ENCODE measurements at places on chromosomes 3 and 15.

GRCh38 chr3:139555249-139555648 is 15.7 kb upstream of the RBP1 start:
- DNase-seq, result peak; percentile 57

DNA sequence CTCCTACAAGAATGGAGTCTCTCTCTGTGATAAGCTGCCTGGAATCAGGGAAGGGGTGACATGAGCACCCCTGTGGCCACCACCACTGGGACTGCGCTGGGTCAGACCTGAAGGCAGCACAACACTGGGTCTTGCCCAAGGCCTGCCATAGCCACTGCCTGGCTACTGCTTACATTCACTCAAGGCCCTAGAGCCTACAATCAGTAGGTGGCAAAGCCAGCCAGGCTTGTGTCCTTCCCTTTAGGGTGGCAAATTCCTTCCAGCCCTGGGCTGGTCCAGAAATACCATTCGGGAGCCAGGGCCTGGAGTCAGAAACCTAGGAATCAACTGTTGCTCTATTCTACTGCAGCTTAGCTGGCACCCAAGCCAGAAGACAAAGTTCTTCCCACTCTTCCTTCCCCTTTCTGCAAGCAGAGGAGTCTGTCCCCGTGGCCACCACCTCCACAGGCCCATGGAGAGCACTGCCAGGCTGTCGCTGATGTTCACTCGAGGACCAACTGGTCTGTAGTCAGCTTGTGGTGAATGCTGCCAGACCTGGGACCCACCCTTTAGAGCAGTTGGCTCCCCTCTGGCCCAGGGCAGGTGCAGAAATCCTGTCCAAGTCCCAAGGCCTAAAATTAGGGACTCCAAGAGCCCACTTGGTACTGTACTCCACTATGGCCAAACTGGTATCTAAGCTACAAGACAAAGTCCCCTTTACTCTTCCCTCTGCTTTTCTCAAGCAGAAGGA is 307.4 kb downstream of the THSD4 start:
- no peak for DNase-seq

- DNase-seq, result no peak
Measured at GRCh38 chr15:85693277-85693676, 101.4 kb downstream of the KLHL25 start.

GRCh38 chr3:46500656-46501635 is 3.2 kb downstream of the RTP3 start:
- peak; percentile 50 for DNase-seq

DNA sequence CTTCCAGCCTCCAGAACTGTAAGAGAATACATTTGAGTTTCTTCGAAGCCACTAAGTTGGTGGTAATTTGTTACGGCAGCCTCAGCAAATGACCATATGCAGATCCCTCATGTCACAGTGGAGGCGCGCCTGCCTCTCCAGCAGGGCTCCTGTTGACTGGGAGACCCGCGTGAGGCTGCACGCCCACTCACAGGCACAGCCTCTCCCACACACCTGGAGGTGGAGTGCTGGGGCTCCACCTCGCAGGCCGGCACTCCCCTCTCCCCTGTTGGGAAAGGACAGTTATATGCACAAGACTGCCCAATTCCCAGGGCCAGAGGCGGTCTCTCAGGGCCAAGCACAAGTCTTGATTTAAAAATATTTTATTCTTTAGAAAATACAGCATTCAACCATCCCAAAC is 2.8 kb upstream of the TLR9 start:
- DNase-seq, result no peak

DNA sequence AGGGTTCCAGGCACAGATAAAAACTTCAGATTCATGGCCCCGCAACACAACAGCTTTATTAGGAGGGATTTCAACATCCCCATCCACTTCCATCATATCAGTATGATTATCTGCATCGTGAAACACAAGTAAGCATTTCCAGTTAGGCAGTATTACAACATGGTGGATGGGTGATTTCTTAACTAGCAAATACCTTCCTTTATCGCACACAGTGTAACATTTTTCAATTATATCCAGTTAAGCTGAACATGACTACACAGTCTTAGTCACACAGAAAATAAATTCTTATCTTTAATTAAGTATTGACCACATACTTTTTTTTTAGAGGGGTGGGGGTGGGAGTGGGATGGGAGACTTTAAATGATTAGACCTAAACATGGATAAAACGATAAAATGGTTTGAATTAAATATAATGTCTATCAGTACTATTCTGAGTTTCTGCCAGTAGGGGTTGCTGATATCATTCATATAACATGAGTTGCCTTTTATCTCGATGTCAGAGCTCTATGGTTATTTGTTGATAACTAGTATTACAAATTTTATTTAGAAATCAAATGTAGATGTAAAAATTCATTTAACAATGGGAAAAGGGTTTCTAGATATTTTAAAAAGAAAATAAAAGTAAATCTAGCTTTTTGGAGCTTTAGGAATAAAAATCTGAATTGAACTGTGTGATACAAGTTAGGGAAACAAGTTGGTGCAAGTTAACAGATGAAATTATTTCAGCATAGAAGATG is 146.6 kb downstream of the TBL1XR1 start:
- peak; percentile 64 for DNase-seq

DNA sequence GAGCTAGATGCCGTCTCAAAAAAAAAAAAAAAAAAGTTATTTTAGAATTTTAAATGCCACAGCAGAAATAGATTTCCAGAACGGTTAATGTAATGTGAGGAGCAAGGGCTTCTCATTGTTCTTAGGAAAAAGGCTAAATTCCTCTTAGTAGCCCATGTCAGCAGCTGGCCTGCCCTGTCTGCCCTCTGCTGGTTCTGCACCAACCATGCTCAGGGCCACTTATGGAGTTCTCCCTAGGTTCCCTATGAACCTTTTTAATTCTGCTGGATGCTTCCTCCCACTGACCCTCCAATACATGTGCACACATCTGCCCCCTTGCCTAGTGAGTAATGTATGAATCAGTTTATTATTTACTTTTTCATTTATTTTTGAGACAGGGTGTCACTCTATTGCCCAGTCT is 32.2 kb upstream of the DPPA4 start:
- DNase-seq, result no peak

- DNase-seq, result no peak
Measured at GRCh38 chr3:152557302-152557999, 277.5 kb upstream of the P2RY1 start.

DNA sequence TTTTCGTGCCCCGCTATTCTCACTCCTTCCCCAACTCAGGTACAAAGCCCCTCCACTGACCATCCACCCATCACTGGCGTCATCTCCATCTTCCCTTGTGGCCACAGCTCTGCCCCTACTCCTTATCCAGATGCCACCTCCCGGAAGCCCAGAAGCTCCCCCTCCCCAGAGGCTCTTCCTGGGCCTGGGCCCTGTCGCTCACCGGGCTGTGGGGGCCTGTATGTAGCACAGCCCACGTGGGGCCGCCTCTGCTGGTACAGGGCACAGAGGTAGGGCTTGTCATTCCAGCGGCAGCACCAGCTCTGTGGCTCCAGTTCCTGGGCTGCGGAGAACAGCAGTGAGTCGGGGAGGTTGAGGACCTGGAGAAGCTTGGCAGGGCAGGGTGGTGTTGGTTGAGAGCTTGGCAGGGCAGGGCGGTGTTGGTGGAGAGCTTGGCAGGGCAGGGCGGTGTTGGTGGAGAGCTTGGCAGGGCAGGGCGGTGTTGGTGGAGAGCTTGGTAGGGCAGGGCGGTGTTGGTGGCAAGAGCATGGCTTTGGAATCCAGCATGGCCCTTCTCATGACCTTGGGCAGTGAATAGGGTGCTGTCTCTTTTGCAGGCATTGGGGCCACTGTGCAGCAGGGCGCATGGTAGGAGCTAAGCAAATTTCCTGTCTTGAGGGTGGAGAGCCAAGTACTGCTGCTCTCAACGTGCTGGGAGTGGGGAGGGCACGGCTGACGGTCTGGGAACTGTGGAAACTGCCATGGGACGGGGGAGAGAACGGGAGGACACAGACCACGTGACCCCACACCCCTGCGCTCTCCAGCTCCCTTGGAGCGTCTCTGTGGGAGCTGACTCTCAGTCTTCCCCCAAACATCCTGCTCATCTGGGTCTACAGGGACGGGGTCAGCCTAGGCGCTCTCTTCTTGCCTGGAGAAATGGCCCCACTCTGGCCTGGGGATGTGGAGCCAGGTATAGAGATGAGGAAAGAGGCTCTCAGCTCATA is 43.4 kb downstream of the MUC20 start:
- no peak for DNase-seq

DNA sequence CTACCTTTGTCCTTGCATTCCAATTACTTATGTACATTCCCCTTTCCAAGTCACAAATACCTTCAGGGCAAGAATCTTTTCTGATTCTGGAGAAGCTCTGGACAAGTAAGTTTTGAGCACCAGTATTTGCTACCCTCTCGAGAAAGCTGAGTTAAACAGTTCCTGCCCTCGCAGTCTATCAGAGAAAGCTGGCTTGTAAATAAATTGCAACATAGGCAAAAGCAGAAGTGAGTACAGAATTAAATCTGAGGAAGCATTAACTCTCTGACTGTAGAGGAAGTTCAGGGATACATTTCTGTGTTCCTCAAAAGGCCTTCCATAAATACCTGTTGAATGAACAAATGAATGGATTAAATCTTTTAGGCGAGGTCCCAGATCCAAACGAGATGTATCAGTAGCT is 1.2 kb downstream of the OSBPL11 start:
- DNase-seq, result no peak

- DNase-seq, result no peak
Measured at GRCh38 chr15:26069231-26069641, 206.1 kb upstream of the ATP10A start.

- DNase-seq, result no peak
Measured at GRCh38 chr3:23981955-23982354, 36.9 kb downstream of the NR1D2 start.

DNA sequence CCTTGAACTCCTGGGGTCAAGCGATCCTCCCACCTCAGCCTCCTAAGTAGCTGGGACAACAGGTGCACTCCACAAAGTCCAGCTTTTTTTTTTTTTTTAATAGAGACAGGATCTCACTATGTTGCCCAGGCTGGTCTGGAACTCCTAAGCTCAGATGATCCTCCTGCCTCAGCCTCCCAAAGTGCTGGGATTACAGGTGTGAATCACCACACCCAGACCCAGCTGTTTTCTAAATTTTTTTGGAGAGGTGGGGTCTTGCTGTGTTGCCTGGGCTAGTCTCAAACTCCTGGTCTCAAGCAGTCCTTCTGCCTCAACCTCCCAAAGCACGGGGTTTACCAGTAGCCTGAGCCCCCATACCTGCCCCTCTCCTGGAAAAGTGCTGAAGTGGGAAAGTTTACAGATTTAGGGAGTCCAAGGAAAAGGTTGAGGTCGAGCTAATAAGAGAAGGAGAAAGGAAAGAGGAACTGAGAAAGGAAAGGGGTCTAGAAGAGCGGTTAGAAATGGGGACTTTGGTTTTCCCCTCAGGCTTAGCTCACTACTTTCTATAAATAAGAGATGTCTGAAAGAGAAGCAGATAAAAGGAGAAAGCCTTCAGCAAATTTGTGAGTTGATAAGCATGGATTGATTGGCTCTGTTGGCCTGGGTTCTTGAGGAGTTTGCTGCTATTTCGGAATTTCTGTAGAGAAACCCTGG is 23.6 kb downstream of the UBE2E1 start:
- no peak for DNase-seq

DNA sequence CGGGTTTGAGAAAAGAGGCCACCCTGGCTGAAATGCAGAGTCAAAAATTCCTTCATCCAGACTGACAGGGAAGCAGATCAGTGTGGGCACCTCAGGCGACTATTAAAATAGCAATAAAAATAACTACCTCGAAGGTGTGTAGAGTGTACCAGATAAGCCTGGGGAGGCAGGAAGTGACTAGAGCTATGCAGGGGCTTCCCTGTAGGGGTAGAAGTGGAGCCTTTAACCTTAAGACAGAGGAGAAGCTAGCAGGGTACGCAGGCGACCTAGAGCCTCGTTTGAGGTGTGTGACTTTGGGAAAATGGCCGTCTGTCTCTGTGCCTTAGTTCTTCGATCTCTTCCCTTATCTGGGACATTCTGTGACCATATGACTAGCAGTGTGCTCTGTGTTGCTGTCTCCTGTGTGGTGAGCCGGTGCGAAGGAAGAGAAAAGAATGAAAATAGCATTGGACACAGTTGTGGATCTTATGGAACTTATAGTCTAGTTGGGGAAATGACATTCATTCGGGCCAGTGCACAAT is 17.6 kb downstream of the BHLHE40 start:
- DNase-seq, result no peak

DNA sequence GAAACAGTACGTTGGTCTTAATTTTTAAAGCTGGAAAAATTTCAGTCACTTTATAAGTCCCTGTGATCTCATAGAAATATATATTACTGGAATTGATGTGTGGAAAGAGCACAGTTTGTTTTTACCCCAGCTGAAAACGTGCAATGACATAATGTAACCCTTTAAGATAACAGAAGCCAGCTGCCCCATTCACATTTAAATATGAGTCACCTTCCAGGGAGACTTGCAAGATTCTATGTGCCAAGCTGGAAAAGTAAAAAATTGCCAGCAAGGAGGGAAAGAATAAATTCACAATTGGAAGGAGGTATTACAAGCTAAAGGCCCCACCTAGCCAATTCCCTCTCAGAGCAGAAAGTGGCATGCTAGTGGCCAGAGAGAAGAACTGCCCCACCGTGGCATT is 50.2 kb downstream of the SAMMSON start:
- DNase-seq, result peak; percentile 54

DNA sequence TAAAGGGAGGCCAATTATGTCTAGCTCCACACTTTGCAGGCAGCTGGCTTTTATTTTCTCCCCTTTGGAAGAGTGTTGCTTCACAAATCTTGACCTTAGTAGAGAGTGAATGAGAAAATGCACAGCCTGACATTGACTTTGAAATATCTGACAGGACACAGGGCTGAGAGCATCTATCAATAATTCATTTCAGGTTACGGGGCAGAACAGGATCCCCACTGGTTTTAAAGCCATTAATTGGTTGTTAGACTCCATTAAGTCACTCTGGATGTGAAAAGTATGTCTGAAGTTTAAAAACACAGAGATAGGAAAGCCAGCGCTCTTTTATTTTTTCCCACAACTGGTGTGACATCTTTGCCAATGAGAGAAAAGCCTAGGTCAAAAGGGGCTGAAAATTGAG is 251.9 kb upstream of the TMC3 start:
- no peak for DNase-seq

GRCh38 chr3:86245360-86245759 is 745.6 kb downstream of the VGLL3 start:
- no peak for DNase-seq

DNA sequence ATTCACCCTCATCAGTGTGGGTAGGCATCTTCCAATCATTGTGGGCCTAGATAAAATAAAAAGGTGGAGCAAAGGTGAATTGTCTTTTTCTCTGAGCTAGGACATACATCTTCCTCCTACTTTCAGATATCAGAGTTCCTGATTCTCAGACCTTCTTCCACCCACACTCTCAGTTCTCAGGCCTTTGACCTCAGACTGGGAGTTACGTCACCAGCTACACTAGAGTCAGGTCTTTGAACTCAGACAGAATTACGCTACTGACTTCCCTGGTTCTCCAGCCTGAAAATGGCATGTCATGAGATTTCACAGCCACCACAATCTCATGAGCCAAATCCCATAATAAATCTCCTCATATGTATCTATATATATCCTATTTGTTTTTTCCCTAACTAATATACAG is 39.0 kb downstream of the STRIT1 start:
- DNase-seq, result no peak

DNA sequence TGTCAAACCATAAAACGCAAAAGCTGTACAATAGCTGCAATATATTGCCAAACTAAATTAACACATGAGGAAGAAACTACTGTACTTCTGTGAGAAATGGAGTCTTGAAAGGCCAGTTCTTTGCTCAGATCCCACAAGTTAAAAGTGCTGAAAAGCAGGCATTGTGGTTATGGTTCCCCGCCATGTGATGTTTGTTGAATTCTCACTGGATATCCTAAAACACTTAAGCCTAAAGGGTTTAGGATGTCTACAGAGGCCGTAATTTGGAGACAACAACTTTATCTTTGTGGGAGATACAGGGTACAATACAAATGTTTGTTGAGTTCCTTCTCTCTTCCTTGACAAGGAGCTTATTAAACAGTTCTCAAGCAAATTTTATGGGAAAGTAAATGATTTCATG is 53.2 kb downstream of the TMEM212 start:
- DNase-seq, result no peak
